Fibroblast of skin of back (primary cell): ENCODE measurements at places on chromosomes 5 and 9.

- peak; percentile 43 for DNase-seq
These were observed 5.2 kb downstream of the PCSK1 start for GRCh38 chr5:96427824-96428223.

- peak; percentile 78 for DNase-seq
These were observed 5.1 kb upstream of the SEPTIN8 start for GRCh38 chr5:132782101-132782500.

- DNase-seq: peak; percentile 98
These were observed 61.1 kb downstream of the GRIA1 start for GRCh38 chr5:153551537-153552079.

GRCh38 chr5:159415301-159415937, 85.1 kb upstream of the IL12B start:
- no peak for DNase-seq

DNA sequence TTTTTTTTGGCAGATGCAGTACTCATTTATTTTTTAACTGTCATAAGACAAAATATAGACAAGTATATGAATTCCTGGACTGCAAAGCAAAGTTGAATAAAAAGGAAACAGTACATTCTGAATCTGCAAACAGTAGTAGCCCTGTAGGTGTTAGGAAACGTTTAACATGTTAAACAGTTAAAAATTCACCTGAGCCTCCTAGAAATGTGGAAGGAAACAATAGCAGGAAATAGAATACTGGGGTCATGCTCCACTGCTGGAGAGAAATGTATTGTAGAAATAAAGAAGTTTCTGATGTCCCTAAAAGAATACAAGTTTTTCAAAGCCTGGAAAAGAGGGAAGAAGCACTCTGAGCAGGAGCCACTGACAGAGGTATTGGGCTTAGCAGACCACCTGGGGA, 866.0 kb downstream of the PTPRD start:
- no peak for DNase-seq

DNA sequence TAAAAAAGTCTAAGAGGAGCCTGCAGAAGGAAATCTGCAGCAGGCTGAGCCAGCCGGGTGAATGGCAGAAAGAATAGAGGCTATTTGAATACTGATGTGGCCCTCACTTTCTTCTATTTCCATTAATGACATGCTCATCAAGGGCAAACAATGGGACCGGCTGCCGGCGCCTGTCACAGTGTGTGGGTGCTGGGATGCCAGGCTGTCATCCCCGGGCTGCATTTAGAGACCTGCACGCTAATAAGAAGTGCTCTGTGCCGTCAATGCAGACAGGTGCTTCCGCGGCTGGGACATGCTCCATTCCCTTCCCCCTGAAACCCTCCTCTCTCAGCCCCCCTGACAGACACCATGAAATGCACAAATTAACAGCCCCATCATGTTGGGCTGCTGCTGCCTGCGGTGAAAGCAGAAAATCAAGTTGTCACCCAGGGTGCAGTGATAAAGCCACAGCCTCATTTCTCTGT, 217.7 kb upstream of the TBCA start:
- no peak for DNase-seq
